Bone marrow (tissue), 2 donors: ENCODE measurements at places on chromosomes 16 and 17.

DNA sequence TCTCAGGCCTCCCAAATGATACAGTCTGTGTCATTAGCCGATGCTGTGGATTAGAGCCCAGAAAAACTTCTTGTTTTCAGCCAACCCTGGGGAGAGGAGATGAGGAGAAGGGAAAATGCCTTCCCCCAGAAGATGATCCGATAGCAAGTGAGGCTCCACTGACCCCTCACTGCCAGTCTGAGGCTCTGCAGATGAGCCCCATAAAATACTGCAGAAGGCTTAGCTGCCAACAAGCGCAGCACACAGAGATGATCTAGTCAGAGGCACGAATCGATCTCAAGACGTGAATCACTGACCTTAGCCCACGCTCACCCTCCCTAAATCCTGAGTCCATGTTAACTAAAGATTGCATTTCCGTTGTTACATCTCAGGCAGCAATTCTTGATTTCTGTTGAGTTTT is 31.5 kb downstream of the SALL1 start:
- no peak for DNase-seq

GRCh38 chr17:35807371-35808144 is 1.7 kb upstream of the TAF15 start:
- no peak for DNase-seq

- no peak for DNase-seq
Measured at GRCh38 chr16:74448990-74449389, 27.7 kb upstream of the CLEC18B start.

DNA sequence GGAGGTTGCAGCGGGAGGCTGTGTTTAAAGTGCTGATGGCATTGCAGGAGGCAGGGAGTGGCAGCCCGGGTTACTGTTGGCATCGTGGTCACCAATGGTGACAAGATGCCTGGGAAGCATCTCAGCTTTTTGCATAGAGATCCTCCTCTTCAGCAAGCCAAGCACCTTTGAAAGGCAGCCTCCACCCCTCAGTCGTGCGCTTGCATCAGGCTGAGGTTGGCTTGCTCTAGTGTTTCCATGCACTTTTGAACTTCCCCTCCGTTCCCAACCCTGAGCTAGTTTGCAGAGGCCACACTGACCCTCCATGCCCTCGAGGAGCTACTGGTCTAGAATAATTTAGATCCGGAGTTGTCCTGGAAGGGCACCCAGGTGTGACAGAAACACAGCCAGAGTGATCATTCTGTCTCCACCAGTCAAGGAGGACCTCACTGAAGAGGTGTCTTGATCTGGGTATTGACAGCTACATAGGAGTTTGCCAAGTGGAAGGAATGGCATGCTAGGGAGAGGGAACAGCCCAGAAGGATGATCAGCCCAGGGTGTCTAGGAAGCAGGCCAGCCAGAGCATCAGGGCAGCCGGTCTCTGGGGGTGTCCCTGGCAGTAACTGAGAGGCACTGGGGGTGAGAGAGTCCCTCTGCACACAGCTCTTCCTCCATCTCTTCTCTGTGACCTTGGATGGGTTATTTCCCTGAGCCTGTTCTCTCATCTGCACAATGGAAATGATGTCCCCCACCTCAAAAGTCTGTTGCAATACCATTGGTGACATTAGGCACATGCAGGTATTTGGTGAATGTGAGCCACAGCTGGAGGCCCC is 7.7 kb downstream of the BEAN1 start:
- no peak for DNase-seq

DNA sequence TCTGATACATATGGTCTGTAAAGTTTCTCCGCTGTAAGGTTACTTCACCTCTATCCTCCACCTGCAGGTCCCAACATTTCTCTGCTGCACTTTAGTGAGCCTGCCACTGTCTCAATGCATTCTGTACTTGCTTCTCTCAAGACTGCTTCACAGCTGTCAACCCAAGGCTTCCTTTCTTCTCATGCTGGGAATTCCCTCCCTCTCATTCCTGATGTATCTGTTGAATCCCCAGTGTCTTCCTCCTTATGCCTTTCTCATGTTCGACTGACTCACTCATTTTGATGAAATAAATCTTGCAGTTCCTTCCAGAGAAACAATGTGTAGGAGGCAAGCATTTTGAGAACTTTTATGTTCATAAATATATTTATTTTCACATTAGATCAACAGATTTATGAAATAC is 288.3 kb downstream of the CNTNAP4 start:
- DNase-seq = no peak

DNA sequence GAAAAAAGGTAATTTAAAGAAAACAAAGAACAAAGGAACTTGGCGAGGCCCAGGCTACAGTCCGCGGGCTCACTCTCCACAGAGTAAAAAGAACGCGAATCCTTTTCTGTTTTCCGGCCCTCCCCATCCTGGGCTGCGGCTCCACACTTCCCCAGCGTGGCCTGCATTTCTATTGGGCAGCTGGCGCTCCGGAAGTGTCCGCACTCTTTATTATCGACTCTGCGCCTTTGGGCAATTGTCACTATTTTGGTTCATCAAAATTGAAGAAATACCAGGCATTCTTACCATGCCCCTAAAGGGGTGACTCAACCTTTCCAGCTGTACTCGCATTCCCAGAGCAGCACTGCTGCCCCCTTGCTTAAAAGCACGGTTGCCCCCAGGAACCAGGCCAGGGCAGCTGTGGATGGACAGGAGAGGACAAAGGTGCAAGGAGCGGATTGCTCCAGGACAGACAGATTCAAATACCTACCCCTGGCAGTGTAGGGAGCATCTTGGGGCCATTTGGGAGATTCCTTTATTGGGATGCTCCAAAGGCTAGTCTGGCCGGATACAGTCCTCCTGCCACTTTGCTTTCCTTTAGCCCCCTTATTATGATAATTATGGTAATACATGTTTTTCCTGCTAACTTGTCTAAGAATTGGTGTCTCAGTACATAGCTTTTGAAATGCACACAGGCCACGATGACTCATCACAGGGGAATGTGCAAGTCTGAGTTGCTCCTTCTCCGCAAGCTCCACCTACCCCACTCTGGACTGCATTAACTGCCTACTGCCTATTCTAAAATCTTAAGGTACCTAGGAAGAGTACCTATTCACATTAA is 985 bp upstream of the SLFN12 start:
- DNase-seq = peak; percentile 57

DNA sequence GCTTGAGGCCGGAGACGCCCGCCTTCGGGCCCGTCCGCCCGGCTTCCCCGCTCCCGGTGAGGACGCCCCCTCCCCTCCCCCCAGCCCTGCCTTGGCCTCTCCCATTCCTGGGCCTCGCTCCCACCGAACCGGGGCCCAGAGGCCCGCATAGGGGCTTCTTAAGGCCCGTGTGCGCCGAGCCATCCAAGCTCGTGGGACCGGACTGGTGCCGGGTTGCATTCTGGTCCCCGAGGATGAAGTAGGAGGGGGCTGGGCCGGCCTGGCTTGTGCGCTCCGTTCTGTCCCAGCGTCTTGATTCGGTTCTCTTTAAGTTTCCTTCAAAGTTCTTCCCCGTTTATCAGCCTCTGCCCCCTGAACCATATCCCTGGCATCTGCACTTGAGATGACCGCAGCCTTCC is 488 bp downstream of the SENP3 start:
- DNase-seq = no peak

DNA sequence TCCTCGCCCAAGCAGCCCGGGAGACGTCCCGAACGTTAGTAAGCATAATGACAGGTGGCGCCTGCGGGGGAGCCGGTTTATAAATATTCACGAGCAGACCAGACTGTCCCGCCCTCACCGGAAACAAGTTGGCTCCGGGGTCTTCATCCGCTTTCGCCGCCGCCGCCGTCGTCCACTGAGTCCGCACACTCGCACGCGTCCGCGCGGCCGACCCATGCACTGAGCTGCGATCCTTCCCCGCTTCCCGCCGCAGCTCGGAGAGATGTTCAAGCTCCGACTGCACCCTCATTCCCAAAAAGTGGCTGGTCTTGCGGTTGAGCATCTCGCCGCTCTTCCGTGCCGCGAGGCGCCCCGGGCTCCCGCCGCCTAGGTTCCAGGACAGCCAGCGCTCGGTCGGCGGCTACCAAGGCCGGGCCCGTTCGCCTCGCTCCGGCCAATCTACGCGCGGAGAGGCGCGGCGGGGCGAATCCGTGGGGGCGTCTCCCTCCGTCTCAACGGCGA is 385 bp downstream of the CFAP119 start:
- peak; percentile 5 for DNase-seq
